ENCODE measurements at places on chromosomes 4 and X. TPM values are rescaled to one million over a fixed set of nuclear protein-coding genes. Genes with fewer than 3 reads are reported as not detected.

GRCh38 chr4:73021634-73022033 is 47.9 kb downstream of the COX18 start:
- peak; percentile 81 for DNase-seq

- no peak for DNase-seq
Observed at GRCh38 chrX:112800971-112801775, 39.5 kb downstream of the AMOT start.

- no peak for DNase-seq
Observed at GRCh38 chrX:38500866-38501265, 60.5 kb upstream of the TSPAN7 start.

GRCh38 chrX:132373610-132374009 is 115.2 kb downstream of the MBNL3 start:
- DNase-seq: no peak

GRCh38 chr4:101081695-101082369 is 265.5 kb downstream of the PPP3CA start:
- DNase-seq: no peak

Gene DIPK2B
- total RNA-seq: not detected

- no peak for DNase-seq
Observed at GRCh38 chr4:53120778-53121177, 245.1 kb downstream of the SCFD2 start.

- no peak for DNase-seq
Observed at GRCh38 chr4:116489739-116490138, 595.6 kb downstream of the TRAM1L1 start.

DNA sequence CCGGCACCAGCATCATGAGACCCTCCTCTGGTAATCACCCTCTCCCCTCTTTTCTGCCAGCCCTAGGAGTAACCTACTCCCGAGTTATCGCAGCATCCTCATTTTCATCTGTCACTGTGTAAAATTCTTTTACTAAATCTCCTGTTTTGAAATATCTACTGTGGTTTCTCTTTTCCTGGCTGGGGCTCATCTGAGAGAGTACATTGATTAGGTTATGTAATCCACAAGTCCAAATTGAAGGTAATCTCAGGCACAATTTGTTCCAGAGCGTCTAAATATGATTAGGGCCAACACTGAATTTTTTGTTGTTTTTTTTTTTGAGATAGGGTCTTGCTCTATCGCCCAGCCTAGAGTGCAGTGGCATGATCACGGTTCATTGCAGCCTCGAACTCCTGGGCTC is 142.4 kb downstream of the SMIM20 start:
- no peak for DNase-seq

DNA sequence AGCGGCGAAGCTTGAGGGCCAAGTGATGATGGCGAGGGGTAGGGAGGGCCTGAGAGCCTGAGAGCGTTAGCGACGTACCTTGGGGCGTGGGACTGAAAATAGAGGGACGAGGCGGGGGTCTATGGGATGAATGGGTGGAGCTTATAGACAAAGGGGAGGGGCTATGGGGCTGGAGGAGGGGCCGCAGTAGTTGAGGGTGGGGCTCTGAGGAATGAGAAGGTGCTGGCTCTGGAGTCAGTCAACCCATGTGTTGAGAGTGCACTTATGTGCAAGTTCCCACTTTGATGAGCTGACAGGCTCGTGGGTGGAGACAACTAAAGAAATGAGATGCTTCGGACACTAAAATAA is 488 bp downstream of the TBC1D25 start:
- no peak for DNase-seq

Gene KLHL13
- 3.6 TPM for total RNA-seq

Gene MSX1
- total RNA-seq: 10.2 TPM

DNA sequence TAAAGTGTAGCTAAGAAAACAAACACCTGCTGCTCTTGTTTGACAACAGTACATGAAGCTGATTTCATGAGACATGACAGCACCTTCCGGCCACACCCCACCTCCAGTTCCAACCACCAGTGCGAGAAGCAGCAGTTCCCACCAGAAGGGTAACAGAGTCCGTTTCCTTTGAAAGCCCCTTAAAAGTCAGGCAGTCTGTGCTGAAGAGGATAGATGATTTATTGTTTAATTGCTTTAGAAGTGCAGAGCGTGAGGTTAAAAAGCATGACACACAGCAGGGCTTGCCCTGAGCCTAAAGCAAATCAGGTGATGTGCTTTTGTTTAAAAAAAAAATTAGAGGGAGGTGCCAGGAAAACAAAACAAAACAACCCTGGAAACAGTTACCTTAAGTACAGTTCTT is 82.6 kb downstream of the HADH start:
- no peak for DNase-seq

GRCh38 chr4:138049355-138049754 is 192.8 kb downstream of the SLC7A11 start:
- DNase-seq: no peak

- no peak for DNase-seq
Observed at GRCh38 chrX:115533485-115533884, 27.5 kb upstream of the PLS3 start.

GRCh38 chr4:184348311-184349233 is 125.8 kb downstream of the IRF2 start:
- DNase-seq: no peak

- no peak for DNase-seq
Observed at GRCh38 chrX:9164086-9164485, 130.2 kb upstream of the FAM9B start.

Gene SSX5
- total RNA-seq: not detected

DNA sequence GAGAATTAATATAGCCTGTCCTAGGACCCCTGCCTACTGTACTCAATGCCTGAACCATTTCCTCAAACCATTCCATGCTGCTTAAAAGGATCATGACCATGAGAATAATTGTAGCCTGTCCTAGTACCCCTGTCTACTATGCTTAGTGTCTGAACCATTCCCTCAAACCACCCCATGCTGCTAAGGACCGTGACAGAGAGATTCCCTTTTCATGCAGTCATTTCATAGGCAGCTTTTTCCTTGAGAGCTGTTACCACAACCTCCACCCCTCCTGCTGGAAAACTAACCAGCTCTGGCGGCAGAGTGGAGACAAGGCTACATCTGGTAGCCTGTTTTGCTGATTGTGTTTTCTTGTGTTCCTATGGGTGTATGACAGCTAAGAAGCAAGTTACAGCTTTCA is 174.9 kb upstream of the SMARCAD1 start:
- no peak for DNase-seq

- no peak for DNase-seq
Observed at GRCh38 chrX:97065066-97065465, 181.4 kb downstream of the RPA4 start.

Gene HTR2C
- not detected for total RNA-seq

DNA sequence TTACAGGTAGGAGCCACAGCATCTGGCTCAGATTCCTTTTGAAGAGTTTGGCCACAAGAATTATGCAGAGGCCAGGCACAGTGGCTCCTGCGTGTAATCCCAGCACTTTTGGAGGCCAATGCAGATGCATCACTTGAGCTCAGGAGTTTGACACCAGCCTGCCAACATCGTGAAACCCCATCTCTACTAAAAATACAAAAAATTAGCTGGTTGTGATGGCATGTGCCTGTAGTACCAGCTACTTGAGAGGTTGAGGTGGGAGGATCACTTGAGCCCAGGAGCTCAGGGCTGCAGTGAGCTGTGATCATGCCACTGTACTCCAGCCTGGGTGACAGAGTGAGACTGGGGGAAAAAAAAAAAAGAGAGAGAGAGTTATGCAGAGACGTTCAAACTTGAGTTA is 53.0 kb downstream of the MID1IP1 start:
- no peak for DNase-seq

Gene DCAF12L1
- total RNA-seq: not detected

- DNase-seq: no peak
Observed at GRCh38 chrX:24026432-24026831, 554 bp downstream of the KLHL15 start.

GRCh38 chrX:136199365-136199764 is 51.8 kb downstream of the MAP7D3 start:
- DNase-seq: no peak

DNA sequence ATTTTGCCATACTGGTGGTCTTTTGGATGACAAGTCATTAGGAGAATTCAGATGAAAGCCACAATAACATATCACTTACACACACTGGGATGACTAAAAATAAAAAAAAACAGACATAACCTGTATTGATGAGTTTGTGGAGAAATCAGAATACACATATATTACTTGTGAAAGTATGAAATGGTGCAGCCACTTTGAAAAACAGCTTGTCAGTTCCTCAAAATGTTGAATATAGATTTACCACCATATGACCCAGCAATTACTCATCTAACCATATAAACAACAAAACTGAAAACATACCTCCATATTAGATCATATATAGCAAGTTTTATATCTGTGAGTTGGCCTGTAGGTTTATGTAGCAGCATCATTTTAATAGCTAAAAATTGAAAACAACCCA is 608.7 kb downstream of the TLL1 start:
- DNase-seq: no peak

Gene KLHL5
- 147 TPM for total RNA-seq

DNA sequence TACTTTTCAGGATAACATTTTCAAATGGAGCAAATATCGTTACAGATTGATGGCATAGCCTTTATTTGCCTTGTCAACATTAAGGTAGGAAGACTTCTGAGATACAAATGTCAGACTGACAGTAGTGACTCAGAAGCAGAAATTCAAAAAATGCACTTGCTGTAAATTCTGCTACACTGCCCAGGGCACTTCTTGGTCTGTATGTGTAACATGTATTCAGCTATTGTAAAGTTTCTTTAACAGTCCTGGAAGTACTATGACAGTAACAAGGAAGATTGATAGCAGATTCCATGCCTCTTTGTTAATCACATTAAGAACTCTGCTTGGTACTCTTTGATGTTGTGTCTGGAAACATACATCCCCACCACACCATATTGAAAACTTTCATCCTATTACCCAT is 69.6 kb upstream of the PCDH18 start:
- DNase-seq: no peak

- DNase-seq: no peak
Observed at GRCh38 chr4:181119186-181119585, 1124.0 kb upstream of the TENM3 start.

DNA sequence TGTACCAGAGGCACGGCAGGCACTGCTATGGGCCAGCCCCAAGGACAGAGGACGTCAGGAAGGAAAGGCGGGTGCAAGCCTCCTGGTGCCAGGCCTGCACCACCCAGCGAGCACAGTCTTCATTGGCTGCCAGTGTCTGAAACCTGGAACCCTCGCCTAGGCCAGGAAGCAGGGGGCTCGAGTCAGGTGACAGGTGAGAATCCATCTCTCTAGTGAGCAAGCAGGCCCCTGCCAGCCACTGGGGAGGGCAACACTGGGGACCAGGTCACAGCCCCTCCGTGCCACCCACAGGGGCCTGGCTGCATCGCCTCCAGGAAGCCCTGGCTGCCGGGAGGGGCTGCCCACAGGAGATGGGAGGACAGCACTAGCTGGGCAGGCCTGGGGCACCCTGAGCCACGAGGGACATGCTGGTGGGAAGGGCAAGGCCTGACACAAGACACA is 6.9 kb upstream of the HAUS3 start:
- DNase-seq: no peak

GRCh38 chr4:173360587-173361221 is 10.1 kb upstream of the SAP30 start:
- DNase-seq: no peak

Gene PLS3
- not detected for total RNA-seq

DNA sequence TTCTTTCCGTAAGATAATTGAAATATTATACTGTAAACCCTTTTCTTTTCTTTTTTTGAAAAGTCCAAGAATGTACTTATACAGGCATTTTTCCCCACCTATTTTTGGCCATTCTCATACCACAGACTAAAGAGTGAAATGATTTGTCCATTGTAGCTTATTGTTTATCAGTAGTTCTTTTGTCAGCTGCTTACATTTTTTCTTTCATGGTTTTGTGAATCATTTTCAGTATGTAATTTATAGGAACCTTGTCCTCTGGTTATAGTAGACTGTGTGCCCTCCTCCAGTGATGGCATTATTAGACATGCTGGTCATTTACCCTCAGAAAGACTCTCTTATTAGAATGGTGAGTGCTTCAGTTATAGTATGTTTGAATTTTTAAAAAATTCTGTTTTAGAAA is 56.7 kb downstream of the CCKAR start:
- no peak for DNase-seq

Gene FAM114A1
- 1.6 TPM for total RNA-seq

Gene GYG2
- not detected for total RNA-seq

Gene TMEM154
- 0.22 TPM for total RNA-seq

Gene MAGEC1
- total RNA-seq: not detected

Gene PPA2
- total RNA-seq: 176 TPM

- no peak for DNase-seq
Observed at GRCh38 chr4:945274-946102, 13.2 kb downstream of the TMEM175 start.

Gene DDIT4L
- not detected for total RNA-seq

Gene TCEAL6
- total RNA-seq: not detected

Gene BMPR1B
- total RNA-seq: not detected

Gene DMRTC1
- total RNA-seq: not detected

Data from Karpas-422 (cell line).